HepG2 (cell line): ENCODE measurements at places on chromosomes 7 and 10. TPM values are rescaled to one million over a fixed set of nuclear protein-coding genes. Genes with fewer than 3 reads are reported as not detected.

DNA sequence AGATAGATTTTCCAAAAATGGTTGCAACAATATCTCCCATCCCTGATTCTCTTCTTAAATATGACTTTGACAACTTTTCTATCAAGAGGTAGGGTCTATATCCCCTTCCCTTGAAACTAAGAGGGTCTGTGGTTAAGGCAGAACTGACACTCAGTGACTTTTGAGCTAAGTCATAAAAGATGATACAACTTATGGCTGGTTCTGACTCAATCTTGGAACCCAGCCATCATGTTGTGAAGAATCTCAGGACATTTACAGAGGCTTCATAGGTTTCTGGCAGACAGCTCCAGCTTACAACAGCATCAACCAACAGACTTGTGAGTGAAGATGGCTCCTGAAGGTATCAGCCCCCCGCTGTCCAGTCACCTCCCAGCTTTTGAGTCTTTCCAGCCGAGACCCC lies 203.5 kb downstream of the RNLS start:
- no peak for DNase-seq
- H3K36me3 ChIP-seq: no peaks in the 10 kb centered on the region
- H3K27ac ChIP-seq: no peak overlapping the region
- H3K27me3 ChIP-seq: no peaks in the 10 kb centered on the region

ANKRD30A gene
- total RNA-seq: not detected in 2 replicates

ZP3 gene
- total RNA-seq: not detected in 2 replicates

DNA sequence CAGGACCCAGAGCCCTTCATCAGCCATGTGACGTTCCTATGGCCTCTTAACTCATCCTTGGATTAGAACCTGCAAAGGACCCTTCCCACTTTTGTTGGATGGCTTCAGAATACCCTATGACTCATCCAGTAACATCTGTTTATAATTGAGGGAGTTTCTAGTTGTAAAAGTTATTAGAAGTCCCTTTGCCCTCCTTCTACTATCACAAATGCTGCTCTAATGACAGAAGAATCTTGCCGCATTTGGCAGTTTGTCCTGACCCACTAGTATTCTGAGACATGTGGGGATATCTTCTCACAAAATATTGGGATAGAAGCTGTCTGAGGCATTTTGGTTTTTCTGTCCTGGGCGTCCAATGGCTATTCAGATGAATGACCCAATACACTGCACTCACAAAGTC lies 251.8 kb upstream of the TMEM72 start:
- H3K27me3 ChIP-seq: no peaks in the 10 kb centered on the region
- H3K4me3 ChIP-seq: no peak overlapping the region
- no peak overlapping the region for H3K27ac ChIP-seq
- H3K36me3 ChIP-seq: no peaks in the 10 kb centered on the region
- no peaks in the 10 kb centered on the region for H3K4me1 ChIP-seq

- no peak overlapping the region for H3K27ac ChIP-seq
- DNase-seq: peak; percentile 23
- H3K4me1 ChIP-seq: no peaks in the 10 kb centered on the region
- no peaks in the 10 kb centered on the region for H3K27me3 ChIP-seq
- no peak overlapping the region for H3K4me3 ChIP-seq
Observed at GRCh38 chr7:51045319-51046102, 262.8 kb upstream of the GRB10 start.

DNA sequence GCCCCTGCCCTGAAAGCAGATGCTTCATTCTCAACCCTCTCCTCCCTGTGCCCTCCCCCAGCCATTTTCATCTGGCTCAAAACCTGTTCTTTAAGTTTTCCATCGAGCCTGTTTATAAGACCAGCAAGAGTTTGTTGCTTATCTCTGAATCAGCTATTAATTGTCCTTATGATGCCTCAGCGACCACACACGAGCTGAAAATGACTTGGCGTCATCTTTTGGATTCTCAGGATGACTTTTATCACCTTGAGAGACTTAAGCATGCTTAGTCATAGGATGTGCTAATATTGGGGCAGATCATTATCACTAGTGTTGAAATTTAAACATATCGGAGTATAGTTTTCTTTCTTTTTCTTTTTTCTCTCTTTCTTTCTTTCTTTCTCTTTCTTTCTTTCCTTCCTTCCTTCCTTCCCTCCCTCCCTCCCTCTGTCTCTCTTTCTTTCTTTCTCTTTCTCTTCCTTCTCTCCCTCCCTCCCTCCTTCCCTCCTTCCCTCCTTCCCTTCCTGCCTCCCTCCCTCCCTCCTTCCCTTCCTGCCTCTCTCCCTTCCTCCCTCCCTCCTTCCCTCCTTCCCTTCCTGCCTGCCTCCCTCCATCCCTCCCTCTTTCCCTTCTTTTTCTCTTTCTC lies 184.5 kb downstream of the PHTF2 start:
- H3K27me3 ChIP-seq: peaks cover 6% of the 10 kb centered on the region; the same call in 1 of the 3 replicates
- H3K4me1 ChIP-seq: no peaks in the 10 kb centered on the region
- H3K27ac ChIP-seq: no peak overlapping the region

WIPF3 gene
- total RNA-seq: 0.06 TPM in 1 of 2 replicates, not detected in the other

ARHGEF35 gene
- 0.18 TPM in 1 of 2 replicates, not detected in the other for total RNA-seq

- no peaks in the 10 kb centered on the region for H3K36me3 ChIP-seq
- H3K4me1 ChIP-seq: peaks cover 25% of the 10 kb centered on the region
- H3K27me3 ChIP-seq: no peaks in the 10 kb centered on the region
- H3K4me3 ChIP-seq: no peak overlapping the region
- peak; percentile 49 for DNase-seq
Observed at GRCh38 chr10:61039868-61040267, 95.9 kb upstream of the RHOBTB1 start.

OGDHL gene
- 1.6 and 3.0 TPM in 2 replicates for total RNA-seq

GRCh38 chr10:22573820-22574569 lies 140.4 kb downstream of the PIP4K2A start:
- peak; percentile 28 for DNase-seq
- H3K4me3 ChIP-seq: no peak overlapping the region
- no peaks in the 10 kb centered on the region for H3K4me1 ChIP-seq
